Neuronal stem cell (in vitro differentiated cells): ENCODE measurements at places on chromosomes 3 and 15.

GRCh38 chr3:16028604-16029003, 145.9 kb upstream of the GALNT15 start:
- no peaks in the 10 kb centered on the region for H3K27me3 ChIP-seq
- DNase-seq, result no peak
- peaks cover 6% of the 10 kb centered on the region for H3K4me1 ChIP-seq
- H3K36me3 ChIP-seq, result no peaks in the 10 kb centered on the region

DNA sequence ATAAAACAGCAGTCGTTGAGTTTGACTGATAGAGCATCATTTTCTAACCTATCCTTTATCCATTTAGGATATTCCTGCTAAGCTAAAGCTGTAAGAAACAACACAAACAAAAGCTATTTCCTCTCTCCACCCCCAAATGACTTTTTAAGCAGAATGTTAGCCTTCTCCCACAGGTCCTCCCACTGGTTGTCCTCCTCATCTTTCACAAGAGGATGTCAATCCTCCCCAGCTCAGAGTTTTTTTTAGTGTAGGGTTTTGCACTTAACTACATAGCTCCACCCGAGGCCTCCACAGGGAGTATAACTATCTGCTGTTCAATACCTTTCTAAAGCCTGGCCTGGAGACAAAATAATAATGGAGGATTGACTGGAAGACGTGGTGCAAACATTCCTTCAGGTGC, 7.8 kb downstream of the SETMAR start:
- H3K36me3 ChIP-seq, result peaks cover 85% of the 10 kb centered on the region
- no peaks in the 10 kb centered on the region for H3K4me1 ChIP-seq
- H3K27me3 ChIP-seq, result no peaks in the 10 kb centered on the region
- H3K4me3 ChIP-seq, result no peak overlapping the region
- DNase-seq, result no peak
- no peak overlapping the region for H3K27ac ChIP-seq

GRCh38 chr15:65561934-65562333, 31.7 kb downstream of the HACD3 start:
- H3K36me3 ChIP-seq, result peaks cover 45% of the 10 kb centered on the region
- H3K27me3 ChIP-seq, result no peaks in the 10 kb centered on the region
- H3K27ac ChIP-seq, result no peak overlapping the region

DNA sequence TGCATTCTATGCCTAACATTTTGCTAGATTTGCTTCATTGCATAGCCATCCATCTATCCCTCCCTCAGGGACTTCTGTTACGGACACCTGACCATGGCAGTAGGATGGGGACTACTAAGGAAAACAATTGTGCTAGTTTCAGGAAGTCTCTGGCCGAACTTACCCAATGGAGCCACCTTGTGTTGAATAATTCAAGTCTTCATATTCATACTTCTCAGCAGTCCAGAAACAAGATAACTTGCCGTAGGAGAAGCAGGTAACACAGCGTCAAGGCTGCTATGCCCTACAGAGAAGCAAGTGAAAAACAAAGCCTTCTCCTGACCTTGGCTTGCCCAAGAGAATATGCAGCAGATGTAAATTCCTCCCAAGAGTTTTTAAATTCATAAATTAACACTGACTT, 685.3 kb downstream of the GRM7 start:
- DNase-seq, result no peak
- H3K4me1 ChIP-seq, result peaks cover 1% of the 10 kb centered on the region
- H3K27me3 ChIP-seq, result no peaks in the 10 kb centered on the region
- H3K27ac ChIP-seq, result no peak overlapping the region

DNA sequence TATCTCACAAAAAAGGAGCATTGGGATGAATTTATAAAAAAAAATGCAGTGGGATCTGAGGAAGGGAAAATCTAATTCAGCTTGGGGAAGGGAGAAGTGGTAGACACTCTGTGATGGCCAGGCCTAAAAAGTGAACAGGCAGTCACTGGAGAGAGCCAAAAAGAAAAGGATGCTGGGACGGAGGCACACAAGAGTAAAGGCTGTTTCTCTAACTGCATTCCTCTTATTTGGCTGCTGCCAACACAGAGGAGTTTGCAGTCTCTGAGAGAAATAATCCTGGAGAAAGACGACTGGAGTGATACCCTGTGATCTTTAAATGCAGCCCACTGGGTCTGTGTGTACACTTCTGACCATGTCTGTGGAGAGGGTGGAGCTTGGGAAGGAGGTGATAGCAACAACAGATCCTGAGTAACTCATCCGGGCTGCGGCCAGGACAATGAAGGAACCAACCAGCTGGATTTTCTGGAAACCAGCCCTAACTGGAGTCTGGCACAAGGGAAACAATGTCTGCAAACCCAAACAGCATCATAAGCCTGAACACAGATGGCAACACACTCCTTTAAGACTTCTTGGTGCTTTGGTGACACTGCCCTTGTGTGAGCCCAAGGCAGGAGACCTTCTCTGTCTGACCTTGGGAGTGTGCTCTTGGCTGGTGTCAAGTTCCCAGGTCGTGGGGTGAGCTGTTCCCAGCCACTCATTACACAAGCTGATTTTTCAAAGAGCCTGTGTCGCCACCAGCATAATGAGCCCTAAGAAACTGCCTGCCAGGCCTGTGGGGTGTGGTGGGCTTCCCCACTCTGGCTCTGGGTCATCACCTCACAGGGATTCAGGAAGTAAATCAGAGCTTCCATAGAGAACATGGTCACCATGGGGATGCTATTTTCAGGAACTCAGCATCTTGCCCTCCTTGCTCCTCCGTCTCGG, 8.0 kb downstream of the FYCO1 start:
- H3K36me3 ChIP-seq, result peaks cover 29% of the 10 kb centered on the region
- no peak for DNase-seq
- H3K4me1 ChIP-seq, result peaks cover 3% of the 10 kb centered on the region
- no peak overlapping the region for H3K4me3 ChIP-seq
- H3K27ac ChIP-seq, result no peak overlapping the region

DNA sequence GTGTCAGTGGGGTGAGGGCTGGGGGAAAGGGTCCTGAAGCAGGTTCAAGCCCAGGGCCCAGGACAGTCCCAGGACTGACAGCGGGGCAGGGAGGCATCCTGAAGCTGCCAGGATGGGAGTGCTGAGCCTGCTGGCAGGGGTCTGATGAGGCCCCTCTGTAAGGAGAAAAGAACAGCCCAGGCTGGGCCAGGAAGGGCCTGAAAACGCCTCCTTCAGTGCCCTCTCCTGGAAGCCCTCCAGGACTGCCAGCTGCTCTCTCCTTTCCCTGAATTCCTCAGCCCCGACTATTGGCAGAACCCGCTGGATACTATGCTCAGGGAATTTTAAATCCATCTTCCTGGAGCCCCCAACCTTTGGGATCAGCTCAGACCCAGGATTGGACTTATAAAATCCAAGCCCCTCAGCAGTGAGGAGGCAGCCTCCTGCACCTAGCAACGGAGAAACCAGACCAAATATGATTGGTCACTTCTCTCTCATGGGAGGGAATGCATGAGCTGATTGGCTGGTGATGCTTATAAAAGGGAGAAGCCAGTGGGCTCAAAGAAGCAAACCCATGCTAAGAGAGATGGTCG, 203.5 kb upstream of the LINGO1 start:
- H3K27me3 ChIP-seq, result no peaks in the 10 kb centered on the region
- H3K4me3 ChIP-seq, result no peak overlapping the region

DNA sequence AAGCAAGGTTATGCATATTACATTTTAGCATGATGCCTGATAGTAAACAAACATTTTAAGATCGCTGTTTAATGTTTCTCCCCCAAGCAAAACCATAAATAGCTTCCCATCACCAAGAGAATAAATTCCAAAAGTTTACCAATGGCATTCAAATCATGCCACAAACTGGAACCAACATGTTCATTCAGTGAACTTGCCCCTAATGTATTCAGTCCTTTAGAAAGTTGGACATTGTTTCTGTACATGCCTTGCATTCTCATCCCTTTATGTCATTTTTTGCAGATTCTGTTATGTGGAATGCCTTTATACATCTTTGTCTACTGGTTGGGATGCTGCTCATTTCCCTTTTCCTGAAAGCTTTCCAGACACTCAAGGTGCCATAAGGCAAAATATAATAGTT, 105.5 kb downstream of the PYDC2 start:
- no peak overlapping the region for H3K4me3 ChIP-seq
- no peak overlapping the region for H3K27ac ChIP-seq
- no peaks in the 10 kb centered on the region for H3K4me1 ChIP-seq
- DNase-seq, result no peak

GRCh38 chr3:16618721-16619120, 13.5 kb upstream of the DAZL start:
- no peak overlapping the region for H3K4me3 ChIP-seq
- H3K27ac ChIP-seq, result no peak overlapping the region
- no peaks in the 10 kb centered on the region for H3K4me1 ChIP-seq
- H3K27me3 ChIP-seq, result no peaks in the 10 kb centered on the region
- H3K36me3 ChIP-seq, result no peaks in the 10 kb centered on the region
- no peak for DNase-seq

DNA sequence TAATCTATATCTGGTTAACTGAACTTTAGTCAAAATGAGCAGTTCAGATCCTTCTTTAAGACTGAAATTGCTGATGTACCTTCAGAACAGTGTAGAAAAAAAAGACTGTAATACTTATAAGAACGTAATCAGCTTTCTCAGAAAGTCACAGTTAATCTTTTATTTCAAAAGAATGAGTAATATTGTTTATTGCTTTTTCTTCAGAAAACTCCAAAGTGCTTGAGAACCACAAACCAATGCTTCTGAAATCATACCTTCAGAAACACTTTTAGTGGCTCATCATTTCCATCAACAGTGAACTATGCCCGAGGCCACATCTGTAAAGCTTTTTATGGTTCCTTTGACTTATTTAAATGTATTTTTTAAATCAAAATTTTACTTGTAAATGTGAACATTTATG, 33.3 kb upstream of the CLASP2 start:
- no peaks in the 10 kb centered on the region for H3K4me1 ChIP-seq
- no peaks in the 10 kb centered on the region for H3K36me3 ChIP-seq
- H3K27me3 ChIP-seq, result no peaks in the 10 kb centered on the region
- no peak overlapping the region for H3K4me3 ChIP-seq
- no peak overlapping the region for H3K27ac ChIP-seq
- DNase-seq, result no peak

DNA sequence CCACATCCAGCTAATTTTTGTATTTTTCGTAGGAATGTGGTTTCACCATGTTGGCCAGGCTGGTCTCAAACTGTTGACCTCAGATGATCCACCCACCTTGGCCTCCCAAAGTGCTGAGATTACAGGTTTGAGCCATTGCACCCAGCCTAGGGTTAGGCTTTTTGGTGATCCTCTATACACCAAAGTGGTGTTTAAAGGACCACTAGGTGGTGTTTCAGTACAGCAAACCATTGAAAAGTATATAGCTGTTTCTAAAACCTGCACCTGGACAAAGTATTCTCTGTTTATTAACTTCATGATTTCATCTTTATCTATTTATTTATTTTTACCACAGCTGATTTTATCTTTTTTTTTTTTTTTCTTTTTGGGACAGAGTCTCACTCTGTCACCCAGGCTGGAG, 68.4 kb downstream of the MINDY2 start:
- H3K4me3 ChIP-seq, result no peak overlapping the region
- no peaks in the 10 kb centered on the region for H3K27me3 ChIP-seq
- no peak for DNase-seq
- no peaks in the 10 kb centered on the region for H3K36me3 ChIP-seq

GRCh38 chr3:66629150-66629981, 128.5 kb upstream of the LRIG1 start:
- H3K4me1 ChIP-seq, result peaks cover 10% of the 10 kb centered on the region
- no peaks in the 10 kb centered on the region for H3K27me3 ChIP-seq
- H3K27ac ChIP-seq, result peak overlapping the region; percentile 36

- DNase-seq, result peak; percentile 56
- H3K27me3 ChIP-seq, result no peaks in the 10 kb centered on the region
- no peak within 1 kb of the TSS for H3K27ac ChIP-seq
Observed at GRCh38 chr3:49903451-49904424, at the start of gene MST1R. MST1R (minus strand) TSS chr3:49903873; CDS start chr3:49903609, 264 bp downstream.

- no peak for DNase-seq
- H3K27ac ChIP-seq, result no peak overlapping the region
- H3K4me3 ChIP-seq, result no peak overlapping the region
- no peaks in the 10 kb centered on the region for H3K36me3 ChIP-seq
- H3K4me1 ChIP-seq, result no peaks in the 10 kb centered on the region
Observed at GRCh38 chr3:61357902-61358301, 106.7 kb upstream of the FHIT start.

- no peak overlapping the region for H3K4me3 ChIP-seq
- no peak for DNase-seq
- H3K27me3 ChIP-seq, result peaks cover 30% of the 10 kb centered on the region
- no peaks in the 10 kb centered on the region for H3K4me1 ChIP-seq
Observed at GRCh38 chr15:29672923-29673809, 149.1 kb downstream of the TJP1 start.

GRCh38 chr3:160643994-160644393, 33.0 kb upstream of the ARL14 start:
- H3K27me3 ChIP-seq, result no peaks in the 10 kb centered on the region
- no peak overlapping the region for H3K27ac ChIP-seq
- no peaks in the 10 kb centered on the region for H3K36me3 ChIP-seq
- H3K4me3 ChIP-seq, result no peak overlapping the region

- peaks cover 4% of the 10 kb centered on the region for H3K4me1 ChIP-seq
- no peaks in the 10 kb centered on the region for H3K36me3 ChIP-seq
- peak overlapping the region; percentile 66 for H3K27ac ChIP-seq
- peak; percentile 12 for DNase-seq
- H3K4me3 ChIP-seq, result no peak overlapping the region
Observed at GRCh38 chr3:89171687-89172545, 64.5 kb downstream of the EPHA3 start.

DNA sequence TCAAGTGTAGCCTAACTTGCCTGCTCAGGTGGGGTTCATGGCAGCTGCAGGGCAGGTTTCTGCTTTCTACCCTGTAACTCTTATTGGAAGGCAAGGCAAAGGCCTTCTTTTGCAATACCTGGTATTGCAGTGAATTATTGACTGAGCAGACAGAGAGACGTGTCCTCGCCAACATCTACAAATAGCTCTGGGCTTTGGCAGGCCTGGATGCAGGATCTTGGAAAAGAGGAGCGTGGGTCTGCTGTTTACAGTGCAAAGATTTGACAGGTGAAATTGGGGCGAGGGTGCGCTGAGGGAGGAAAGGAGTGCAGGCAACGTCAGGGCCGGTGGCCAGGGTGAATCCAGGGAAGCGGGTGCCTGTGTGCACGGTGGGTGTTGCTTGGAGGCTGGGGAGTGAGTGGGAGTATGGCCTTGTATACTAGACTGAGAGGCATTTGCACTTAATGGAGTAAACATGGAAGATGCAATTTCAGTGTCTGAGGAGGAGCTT, 44.5 kb downstream of the ST6GAL1 start:
- H3K4me3 ChIP-seq, result no peak overlapping the region
- no peak for DNase-seq

DNA sequence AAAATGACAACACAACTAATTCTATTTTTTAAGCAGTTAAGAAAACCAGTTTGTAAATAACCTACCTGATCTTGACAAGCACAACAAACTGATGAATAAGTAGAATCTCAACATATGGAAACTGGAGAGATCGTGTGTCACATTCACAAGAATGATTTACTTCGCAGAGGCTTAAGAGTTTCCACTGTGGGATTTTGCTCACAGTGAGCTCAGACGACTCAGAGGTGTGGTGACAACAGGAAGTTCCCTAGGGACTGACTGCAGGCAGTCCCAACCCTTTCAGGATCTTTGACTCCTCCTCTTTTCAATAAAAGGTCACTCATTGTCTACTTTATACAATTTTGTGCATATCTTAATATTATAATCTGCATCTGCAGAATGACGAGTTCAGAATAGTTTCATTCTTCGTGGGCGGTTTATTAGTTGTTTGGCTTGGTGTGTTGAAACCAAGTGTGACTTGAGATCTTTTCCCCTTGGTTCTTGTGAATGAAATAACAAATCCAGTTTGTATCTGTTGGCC, at the start of gene LIPH:
Gene LIPH, minus strand, starts transcription at position 231 of the 520 bp plus-strand sequence. Its CDS starts 117 bp downstream, at position 114.
- no peaks in the 10 kb centered on the region for H3K4me1 ChIP-seq
- no peak for DNase-seq
